ENCODE measurements at places on chromosomes 4 and X. TPM values are rescaled to one million over a fixed set of nuclear protein-coding genes. Genes with fewer than 3 reads are reported as not detected.

Gene TRIM61
- 0.79 TPM for total RNA-seq

Gene MAGED4
- total RNA-seq = 2.9 TPM

Gene SPANXD
- total RNA-seq = not detected

DNA sequence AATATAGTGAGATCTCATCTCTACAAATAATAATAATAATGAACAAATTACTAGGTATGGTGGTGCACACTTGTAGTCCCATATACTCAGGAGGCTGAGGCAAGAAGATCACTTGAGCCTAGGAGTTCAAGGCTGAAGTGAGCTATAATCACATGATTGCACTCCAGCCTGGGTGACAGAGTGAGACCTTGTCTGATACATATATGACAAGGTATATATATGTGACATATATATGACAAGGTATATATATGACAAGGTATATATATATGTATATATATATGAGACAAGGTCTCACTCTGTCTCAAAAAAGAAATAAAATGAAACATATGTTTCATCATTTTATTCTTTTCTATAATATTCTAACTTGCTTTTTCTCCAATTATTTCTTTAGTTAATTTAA, 278.1 kb upstream of the TET2 start:
- DNase-seq = no peak

DNA sequence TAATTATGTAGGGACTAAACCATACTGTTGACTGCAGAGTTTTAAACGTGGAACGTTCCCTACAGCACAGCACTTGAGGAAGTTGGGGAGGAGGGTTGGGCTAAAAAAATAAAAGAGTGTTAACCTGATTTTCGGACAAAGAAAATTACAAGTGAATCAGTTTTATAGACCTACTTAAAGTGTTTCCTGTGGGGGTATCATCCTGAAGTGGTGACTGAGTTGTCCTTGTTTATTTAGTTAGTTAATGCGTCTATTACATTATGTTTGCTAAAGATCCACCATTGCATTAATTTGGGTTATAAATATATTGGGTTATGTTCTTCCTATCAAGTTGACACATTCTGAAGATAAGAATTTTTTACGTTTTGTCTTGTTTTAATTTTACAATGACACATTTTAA, 14.7 kb downstream of the UNC5C start:
- DNase-seq = no peak

Measured in T-cell (primary cell).